M059J (cell line): ENCODE measurements at places on chromosomes 12 and 14.

GRCh38 chr14:68634332-68634731, 158.5 kb downstream of the ZFP36L1 start:
- DNase-seq: no peak

DNA sequence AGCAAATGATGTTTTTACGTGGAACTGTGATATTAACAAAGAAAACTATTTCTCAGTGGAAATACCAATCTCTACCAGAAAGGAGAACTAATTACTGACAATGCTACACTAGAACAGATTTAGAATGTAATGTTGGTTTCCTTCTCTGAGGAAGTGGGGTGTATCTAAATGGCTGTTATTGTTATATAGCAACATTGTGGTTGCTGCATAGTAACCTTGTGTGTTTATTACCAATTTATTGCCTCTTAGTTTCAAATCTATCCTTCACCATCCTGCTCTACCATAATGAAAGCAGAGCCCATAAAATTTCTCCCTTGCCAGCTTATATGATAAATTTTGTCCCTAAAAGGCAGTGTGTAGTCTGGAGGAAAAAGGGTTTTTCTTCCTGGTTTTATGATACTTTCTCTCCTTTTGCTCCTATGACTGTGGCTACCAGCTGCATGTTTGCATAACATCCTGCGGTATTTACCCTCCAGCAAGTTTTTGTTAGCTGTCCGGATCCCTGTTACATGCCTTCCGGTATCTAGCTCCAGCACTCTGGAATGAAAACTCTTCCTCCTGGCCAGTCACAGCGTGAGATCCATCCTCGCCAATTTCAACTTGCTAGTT, 5.7 kb upstream of the KLRK1 start:
- DNase-seq: peak; percentile 95

GRCh38 chr12:113797535-113797868, 168.6 kb downstream of the RBM19 start:
- no peak for DNase-seq

- no peak for DNase-seq
These were observed 7.1 kb upstream of the TDG start for GRCh38 chr12:103958621-103959020.

- peak; percentile 13 for DNase-seq
These were observed 118.1 kb upstream of the SLC38A2 start for GRCh38 chr12:46490635-46491034.

DNA sequence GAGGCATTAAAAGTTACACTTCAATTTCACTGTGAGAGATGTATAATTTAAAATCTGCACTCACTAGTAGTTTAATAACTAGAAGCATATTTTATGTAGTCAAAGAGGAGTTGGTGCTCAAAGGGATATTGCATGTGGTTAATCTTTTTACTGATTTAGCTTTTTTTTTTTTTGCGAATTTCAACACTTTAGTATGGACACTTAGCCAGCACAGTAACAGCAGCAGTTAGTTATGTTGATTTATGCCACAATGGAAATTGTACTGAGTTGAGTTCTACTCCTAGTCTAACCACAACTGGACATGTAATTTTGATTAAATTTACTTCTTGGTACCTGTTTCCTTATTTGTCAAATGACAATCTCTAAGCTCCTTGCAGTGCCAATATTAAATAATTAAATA, 104.2 kb downstream of the RERG start:
- DNase-seq: no peak

DNA sequence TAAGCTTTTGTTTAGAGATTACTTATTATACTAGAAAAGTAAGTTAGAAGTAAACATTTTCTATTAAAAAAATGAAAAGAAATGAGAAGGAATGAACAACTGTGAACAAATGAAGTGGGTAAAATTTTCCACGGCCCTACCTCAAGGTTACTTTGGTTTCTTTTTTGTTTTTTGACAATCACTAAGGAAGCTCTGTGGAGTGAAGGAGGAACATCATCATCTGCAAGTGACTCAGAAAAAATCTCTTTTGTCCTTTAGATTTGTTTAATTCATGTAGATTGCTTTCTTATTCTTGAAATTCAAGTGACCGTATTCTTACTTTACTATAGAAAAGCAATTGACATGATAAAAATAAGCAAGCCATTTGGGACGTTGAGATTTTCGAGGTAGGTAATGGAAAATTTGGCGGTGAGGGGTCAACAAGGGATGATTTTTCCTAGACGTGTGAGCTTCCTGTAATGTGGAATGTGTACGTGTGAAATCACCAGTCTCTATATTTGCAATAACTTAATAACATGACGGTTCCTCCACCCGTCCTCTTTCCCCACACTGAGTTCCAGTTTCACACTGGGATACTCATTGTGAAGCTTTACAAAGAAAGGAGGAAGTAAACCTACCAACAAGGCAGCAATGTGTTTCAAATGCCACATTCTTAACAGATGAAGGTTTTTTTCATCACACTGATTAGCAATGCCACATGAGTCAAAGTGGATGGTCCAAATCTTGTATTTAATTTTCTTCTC, 62.3 kb upstream of the EGLN3 start:
- DNase-seq: no peak

DNA sequence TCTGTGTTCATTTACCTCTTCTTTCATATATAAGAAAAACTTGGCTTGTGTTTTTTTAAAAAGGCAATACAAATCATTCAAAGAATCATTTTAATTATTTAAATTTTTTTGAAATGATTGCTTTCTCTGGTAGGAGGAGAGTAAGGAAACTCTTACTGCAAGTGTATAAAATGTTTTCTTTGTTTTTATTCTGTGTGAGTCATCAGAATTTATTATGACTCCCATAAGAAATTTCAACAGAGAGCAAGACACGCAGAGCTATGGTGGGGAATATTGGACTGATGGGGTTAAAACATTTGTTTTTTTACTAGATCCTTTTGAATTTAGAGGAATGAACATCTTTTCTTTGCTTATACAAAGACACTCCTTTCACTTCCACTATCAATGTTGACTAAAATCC, 119.1 kb upstream of the ATXN7L3B start:
- no peak for DNase-seq

DNA sequence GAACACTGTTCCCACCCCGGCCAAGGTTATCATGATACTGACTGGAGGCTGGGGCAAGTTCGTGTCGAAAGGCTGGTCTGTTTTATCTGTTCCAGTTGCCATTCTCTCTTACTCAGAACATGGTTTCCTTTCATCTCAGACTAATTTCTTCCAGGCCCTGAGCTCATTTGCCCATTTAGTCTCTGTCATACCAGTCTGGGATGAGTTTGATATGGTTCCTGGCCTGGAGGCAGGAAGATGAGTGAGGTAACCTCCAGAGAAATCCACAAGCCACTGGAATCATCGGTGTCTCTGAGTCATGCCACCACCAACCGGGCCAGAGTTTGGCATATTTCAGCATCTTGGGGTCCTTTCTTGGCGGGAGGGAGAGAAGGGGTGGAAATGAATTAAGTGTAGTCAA, 114.7 kb downstream of the NTF3 start:
- DNase-seq: peak; percentile 89

DNA sequence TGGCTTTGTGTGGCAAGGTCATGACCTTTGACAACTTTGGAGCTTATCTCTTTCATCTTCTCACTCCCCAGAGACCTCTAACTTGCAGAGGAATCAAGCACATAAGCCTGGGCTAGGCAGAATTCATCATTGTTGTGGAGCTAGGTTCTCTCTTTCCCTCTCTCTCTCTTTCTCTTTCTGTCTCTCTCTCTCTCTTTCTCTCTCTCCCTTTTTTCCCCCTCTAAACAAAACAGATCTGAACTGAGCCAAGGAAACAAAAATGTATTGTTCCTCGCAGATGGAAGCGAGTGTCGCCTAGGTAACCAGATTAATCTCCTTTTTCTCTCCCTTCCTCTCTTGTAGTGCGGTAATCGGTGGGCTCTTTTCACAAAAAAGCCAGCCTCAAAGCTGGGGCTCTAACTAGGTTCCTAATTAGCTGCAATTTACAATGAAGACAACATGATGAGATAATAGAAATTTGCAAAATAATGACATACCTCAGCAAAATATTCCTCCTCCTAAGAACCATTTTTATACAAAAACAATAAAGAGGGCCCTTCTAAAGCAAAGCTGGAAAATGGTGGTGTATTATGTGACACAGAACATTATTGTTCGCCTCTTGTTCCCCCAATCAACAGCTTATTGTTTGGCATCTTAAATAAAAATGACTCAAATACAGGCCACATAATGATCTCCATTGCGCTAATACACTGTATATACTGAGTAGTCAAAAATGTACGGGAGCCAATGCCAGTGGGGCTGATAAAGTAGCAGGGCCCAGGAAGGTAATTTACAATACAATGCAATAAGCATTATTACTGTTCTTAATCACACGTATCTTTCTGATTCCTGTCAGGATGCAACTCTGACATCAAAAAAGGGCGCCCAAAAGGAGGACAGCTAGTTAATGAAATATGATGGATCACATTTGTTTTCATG, 65.7 kb upstream of the SOX5 start:
- no peak for DNase-seq

GRCh38 chr12:102629262-102629888, 149.0 kb upstream of the IGF1 start:
- DNase-seq: peak; percentile 32

DNA sequence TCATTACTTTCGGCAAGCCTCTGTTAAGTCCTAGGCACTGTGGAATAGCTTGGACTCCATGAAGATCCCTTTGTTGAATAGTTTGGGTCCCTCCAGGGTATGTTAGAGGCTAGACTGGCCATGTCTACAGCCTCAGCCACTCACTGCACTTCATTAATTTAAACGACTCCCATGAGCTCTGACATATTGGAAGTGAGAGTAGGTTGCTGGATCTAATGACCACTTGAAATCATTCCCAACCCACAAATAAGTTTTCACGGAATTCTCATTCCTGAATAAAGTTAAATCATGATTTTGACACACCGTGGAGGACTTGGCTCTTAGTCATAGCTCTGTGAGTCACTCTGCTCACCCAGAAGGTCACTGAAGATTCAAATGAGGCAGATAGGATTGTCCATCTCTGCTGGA, 21.4 kb upstream of the APPL2 start:
- DNase-seq: peak; percentile 95

- DNase-seq: no peak
These were observed 135.2 kb upstream of the RFLNA start for GRCh38 chr12:124159655-124160054.

DNA sequence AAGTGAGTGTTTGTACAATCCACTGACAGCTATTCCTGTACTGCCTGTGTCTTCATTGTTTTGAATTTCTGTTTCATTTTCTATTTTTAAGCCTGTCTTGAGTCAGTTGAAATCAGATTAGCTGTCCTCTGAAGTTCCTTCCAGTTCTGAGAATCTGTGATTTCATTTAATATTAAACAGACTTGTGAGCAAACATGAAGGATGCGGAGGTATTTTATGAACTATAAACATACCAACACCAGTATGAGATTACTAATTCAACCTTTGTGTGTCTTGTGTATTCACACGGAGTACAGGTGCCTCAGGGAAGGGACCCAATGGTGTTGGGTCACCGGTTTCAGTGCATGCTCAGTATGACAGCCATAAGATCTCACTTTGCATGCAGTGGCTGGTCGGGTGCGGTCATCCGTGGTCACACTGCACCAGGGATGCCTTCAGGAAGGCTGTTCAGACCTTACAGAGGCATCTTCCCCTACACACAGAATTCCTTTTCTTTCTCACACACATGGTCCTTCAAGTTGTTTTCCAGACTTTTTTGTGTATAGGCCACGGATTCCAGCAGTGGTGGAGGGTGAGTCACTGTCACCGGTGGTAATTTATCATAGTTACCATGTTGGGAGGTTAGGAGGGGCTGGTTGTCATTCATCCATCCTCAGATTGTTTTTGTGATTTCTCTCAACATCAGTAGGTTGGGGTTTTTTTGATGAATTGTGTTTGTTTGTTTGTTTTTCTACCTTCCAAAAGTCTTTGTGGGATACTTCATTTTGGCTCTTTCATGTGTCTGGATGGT, 103.0 kb upstream of the SFSWAP start:
- DNase-seq: no peak

GRCh38 chr14:55899531-55899930, 218.7 kb upstream of the PELI2 start:
- DNase-seq: peak; percentile 11

DNA sequence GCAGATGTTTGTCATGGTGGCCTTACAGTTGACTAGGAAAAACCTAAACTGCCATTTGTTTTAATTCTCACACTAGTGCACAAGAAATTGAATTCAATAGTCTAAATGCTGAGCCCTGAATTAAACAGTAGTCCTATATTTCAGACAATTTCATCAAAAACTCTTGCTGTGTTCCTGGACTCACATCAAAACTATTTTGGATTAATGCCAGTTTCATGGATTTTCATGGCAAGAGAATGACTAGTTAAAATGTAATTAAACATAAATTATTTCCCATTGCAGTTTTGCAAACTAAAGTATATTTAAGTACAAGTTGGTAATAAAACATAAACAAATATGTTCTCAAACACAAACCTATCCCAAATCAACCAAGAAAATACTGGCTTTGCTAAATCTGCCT, 468.0 kb upstream of the PRICKLE1 start:
- DNase-seq: peak; percentile 13

GRCh38 chr12:105418229-105418628, 87.7 kb downstream of the C12orf75 start:
- peak; percentile 93 for DNase-seq

DNA sequence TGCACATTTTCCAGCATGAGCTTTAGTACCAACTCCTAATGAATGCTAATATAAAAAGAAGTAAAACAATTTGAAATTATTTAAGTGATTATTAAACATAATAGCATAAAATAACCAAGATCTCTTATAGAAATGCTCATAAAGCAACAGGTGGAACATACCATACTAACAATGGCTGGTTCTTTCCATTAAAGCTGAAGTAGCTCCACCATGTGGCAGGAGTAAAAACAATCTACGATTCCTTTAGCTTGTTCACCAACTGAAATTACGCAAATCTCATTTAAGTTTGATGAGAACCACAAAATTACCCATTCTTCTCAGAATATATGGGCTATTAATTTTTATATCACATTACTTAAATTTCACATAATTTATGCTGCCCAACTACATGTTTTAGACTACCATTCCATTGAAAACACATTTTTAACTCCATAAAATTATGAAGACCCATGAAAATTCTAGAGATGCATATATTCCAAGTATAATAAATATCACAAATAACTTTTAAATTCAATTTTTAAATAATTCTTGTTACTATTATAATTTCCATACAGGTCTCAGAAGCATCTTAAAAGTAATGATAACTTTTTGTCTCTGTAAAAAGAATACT, 213.6 kb downstream of the DAD1 start:
- DNase-seq: peak; percentile 58

DNA sequence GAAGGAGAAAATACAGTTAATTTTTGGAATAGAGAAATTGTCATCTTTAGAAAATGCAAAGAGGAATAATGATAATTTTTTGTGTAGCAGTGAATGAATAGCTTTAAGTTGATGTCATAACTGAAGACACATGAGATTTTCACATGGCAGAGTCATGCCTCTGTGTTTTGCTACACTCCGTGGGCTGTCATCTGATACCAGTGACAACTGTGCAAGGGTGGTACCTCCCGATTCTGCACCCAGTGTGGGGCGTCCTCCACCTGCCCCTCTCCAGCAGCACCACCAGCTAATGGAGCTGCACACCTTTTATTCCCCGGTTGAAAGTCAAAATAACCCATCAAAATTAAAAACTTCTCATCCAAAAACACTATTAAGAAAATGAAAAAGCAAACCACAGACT, 47.2 kb downstream of the ANKRD9 start:
- DNase-seq: no peak

GRCh38 chr14:54329082-54329695, 67.6 kb upstream of the CDKN3 start:
- peak; percentile 69 for DNase-seq
